ENCODE measurements at places on chromosomes 3 and 15. TPM values are rescaled to one million over a fixed set of nuclear protein-coding genes. Genes with fewer than 3 reads are reported as not detected.
A peak's percentile ranks its signal among the peaks of the same experiment; 100 is the strongest.

DNA sequence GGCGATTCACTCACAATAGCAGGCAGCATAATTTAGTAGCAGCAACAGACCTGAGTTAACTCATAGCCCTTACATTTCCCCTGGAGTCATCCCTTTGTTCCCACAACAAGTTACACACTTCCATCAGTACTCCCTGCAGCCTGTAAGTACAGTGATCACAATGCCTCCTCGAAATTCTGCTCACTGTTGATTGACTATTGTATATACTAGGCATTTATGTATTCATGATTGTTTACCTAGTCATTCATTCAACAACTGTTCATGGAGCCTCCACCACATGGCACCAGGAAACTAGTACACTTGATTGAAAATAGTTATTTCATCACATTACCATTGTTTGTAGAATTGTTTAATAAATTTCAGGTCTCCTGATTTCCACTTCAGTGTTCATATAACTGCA lies 71.4 kb upstream of the P3H2 start:
- H3K27ac ChIP-seq, result no peak overlapping the region
- no peaks in the 10 kb centered on the region for H3K36me3 ChIP-seq
- DNase-seq, result no peak
- H3K27me3 ChIP-seq, result no peaks in the 10 kb centered on the region
- no peaks in the 10 kb centered on the region for H3K4me1 ChIP-seq
- H3K4me3 ChIP-seq, result no peak overlapping the region

DNA sequence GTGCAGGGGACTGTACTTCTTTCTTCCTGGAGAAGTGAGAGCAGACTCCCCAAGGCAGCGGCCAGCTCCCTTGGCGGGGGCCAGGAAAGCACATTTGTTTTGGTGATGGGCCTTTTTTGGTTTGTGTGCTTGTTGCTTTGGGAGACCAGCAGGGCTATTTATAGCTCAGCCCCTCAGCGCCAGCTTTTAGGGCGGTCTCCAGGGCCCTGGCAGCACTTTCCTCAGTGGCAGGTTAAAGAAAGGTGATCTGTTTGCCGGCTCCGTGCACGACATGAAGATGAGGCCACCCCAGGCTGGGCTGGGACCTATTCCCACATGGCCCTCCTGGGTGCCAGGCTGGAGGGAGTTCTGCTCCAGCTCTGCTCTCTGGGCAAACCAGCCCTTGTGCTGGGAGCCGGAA lies 21.8 kb downstream of the SLC6A11 start:
- no peak overlapping the region for H3K4me3 ChIP-seq
- no peaks in the 10 kb centered on the region for H3K27me3 ChIP-seq
- no peak overlapping the region for H3K27ac ChIP-seq
- no peaks in the 10 kb centered on the region for H3K36me3 ChIP-seq
- no peak for DNase-seq
- no peaks in the 10 kb centered on the region for H3K4me1 ChIP-seq

GRCh38 chr15:91862891-91863504 lies 9.5 kb downstream of the SLCO3A1 start:
- H3K27ac ChIP-seq, result no peak overlapping the region
- H3K27me3 ChIP-seq, result no peaks in the 10 kb centered on the region
- H3K36me3 ChIP-seq, result no peaks in the 10 kb centered on the region
- DNase-seq, result no peak
- no peak overlapping the region for H3K4me3 ChIP-seq

Gene ABHD2
- total RNA-seq, result 163 TPM

Gene RTF1
- 58.1 TPM for total RNA-seq

Gene SUSD5
- total RNA-seq, result 0.20 TPM

GRCh38 chr15:50905055-50905454 lies 3.4 kb upstream of the AP4E1 start:
- H3K4me3 ChIP-seq, result no peak overlapping the region
- H3K27ac ChIP-seq, result no peak overlapping the region
- H3K27me3 ChIP-seq, result no peaks in the 10 kb centered on the region
- no peak for DNase-seq
- no peaks in the 10 kb centered on the region for H3K36me3 ChIP-seq
- H3K4me1 ChIP-seq, result peaks cover 16% of the 10 kb centered on the region

DNA sequence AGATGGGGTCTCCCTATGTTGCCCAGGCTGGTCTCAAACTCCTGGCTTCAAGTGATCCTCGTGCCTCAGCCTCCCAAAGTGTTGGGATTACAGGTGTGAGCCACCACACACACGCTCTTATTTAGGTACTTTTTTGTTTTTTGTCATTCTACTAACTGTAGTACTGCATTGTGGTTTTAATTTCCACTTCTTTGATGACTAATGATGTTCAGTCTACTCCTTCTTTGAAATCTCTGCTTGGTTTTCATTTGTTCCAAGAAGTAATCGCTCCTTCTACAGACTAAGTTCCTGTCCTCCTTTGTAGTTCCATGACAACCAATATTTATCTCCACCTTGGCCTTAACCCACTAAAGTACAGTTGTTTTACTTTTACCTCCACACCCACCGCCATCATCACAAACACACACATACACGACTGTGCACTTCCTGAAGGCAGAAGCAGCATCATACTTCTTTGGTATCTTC lies 529 bp upstream of the DLEC1 start:
- H3K4me1 ChIP-seq, result peaks cover 15% of the 10 kb centered on the region
- no peaks in the 10 kb centered on the region for H3K36me3 ChIP-seq
- H3K27ac ChIP-seq, result peak overlapping the region; percentile 26
- DNase-seq, result no peak
- H3K27me3 ChIP-seq, result no peaks in the 10 kb centered on the region

Gene OXSM
- total RNA-seq, result 8.1 TPM

DNA sequence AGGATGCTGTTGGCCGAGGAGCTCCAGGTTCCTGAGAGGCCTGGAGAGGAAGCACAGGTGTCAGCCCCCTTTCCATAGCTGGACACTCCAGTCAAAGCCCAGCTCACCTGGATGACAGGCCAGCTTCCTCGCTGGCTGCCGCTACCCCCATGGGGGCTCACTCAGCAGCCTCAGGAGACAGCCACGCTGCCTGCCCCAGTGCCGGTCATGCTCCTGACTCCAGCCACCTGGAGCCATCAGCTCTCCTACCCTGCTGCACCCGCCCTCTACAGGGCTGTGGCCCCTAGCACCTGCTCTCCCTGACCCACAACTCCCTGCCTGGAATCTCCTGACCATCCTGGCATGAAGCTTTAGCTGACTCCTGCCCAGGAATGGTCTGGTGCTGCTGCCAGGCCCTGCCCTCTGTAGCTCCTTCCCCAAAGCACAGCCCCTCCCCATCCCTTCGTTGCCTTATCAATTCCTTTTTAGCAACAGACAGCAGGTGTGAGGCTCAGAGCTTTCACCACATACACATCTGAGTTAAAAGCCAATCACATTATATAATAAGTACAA lies 94.2 kb downstream of the NUP210 start:
- H3K27me3 ChIP-seq, result no peaks in the 10 kb centered on the region
- no peak overlapping the region for H3K27ac ChIP-seq
- H3K4me1 ChIP-seq, result no peaks in the 10 kb centered on the region
- H3K36me3 ChIP-seq, result peaks cover 38% of the 10 kb centered on the region
- H3K4me3 ChIP-seq, result no peak overlapping the region
- DNase-seq, result no peak

DNA sequence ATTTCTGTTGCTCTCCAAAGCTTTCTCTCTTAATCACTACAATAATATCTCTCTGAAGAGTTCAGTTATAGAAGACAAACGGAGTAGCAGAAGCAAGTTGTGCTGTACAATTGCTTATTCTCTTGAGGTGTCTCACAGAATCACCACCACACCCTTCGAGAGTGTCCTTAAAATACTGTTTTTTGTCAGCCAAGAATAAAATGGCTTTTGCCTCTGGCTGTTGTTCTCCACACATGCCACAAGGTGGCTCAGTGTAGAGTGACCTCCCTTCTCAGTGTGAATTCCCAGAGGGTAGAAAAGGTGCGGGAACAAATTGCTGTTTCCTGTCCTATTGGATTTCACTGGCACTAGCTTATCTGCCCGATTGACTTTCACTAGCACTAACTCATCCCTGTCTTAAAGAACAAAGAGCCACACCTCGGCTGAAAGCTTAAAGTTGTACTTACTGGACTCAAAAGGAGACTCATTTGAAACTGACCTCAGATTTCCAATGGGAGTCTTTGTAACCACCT lies 134.2 kb upstream of the SATB1 start:
- DNase-seq, result no peak
- H3K27ac ChIP-seq, result no peak overlapping the region
- H3K27me3 ChIP-seq, result no peaks in the 10 kb centered on the region
- H3K4me1 ChIP-seq, result peaks cover 3% of the 10 kb centered on the region
- no peak overlapping the region for H3K4me3 ChIP-seq
- no peaks in the 10 kb centered on the region for H3K36me3 ChIP-seq

DNA sequence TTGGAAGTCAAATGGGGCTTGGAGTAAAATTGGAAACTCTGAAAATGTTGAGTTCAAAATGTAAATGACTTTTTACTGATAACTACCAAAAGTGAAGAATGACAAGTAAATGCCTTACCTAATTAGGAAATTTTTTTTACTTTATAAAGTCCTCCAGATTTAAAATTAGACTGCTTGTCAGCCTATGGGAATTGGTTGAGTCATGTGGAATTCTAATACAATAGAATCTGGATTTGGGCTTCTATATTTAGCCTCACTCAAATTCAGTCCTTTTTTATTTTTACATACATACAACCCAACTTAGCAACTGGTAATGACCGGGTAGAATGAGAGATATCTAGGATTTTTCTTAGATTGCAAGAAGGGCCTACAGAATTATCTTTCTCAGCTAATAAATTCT lies 158.9 kb upstream of the CADPS start:
- no peak overlapping the region for H3K4me3 ChIP-seq
- H3K27me3 ChIP-seq, result no peaks in the 10 kb centered on the region

Gene STRIT1
- not detected for total RNA-seq

Gene GP5
- 0.09 TPM for total RNA-seq

DNA sequence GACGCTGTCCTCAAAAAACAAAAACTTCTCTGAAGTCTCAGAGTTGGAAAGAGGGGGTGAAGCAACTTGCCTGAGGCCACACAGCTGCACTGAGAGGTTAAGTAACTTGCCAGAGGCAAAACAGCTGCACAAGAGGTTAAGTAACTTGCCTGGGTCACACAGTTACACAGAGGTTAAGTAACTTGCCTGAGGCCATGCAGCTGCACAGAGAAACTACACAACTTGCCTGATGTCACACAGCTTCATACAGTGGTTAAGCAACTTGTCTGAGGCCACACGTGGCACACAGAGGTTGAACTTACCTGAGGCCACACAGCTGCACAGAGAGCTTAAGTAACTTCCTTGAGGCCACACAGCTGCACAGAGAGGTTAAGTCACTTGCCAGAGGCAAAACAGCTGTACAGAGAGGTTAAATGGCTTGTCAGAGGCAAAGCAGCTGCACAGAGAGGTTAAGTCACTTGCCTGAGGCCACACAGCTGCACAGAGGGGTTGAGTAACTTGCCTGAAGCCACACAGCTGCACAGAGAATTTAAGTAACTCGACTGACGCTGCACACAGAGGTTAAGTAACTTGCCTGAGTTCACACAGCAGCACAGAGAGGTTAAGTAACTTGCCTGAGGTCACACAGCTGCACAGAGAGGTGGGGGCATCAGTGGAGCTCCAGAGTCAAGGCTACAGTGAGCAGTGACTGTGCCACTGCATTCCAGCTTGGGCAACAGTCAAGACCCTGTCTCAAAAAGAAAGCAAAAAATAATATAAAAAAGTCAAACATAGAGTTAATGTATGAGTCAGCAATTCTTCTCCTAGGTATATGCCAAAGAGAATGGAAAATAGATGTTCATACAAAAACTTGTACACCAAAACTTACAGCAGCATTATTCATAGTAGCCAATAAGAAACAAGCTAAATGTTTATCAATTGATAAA lies 12.0 kb upstream of the ACAD9 start:
- H3K36me3 ChIP-seq, result no peaks in the 10 kb centered on the region
- no peak overlapping the region for H3K27ac ChIP-seq
- H3K4me3 ChIP-seq, result no peak overlapping the region
- peaks cover 9% of the 10 kb centered on the region for H3K4me1 ChIP-seq

Gene GPR27
- not detected for total RNA-seq

DNA sequence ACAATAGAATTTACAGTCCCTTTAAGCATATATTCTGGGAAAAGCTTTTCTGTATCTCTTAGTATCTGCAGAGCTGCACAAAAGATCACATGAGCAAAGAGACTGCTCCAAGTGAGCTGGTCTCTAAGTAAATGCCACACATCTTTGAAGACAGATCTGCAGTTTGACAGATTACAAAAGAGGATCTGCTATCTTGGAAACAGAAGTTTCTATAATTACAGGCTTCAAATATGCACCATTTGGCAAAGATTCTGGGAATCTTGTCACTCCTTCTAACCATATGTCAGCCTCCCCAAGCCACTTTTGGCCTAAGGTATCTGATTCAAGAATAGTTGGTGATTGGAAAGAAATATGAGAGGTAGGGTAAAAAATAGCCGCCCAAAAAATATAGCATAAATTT lies 9.6 kb upstream of the CFAP44 start:
- peaks cover 15% of the 10 kb centered on the region for H3K36me3 ChIP-seq
- no peak overlapping the region for H3K4me3 ChIP-seq
- no peak overlapping the region for H3K27ac ChIP-seq
- H3K27me3 ChIP-seq, result no peaks in the 10 kb centered on the region
- H3K4me1 ChIP-seq, result no peaks in the 10 kb centered on the region

Gene ANKRD34C
- total RNA-seq, result not detected

GRCh38 chr15:58698887-58699641 lies 50.4 kb downstream of the ADAM10 start:
- H3K4me1 ChIP-seq, result peaks cover 7% of the 10 kb centered on the region
- no peaks in the 10 kb centered on the region for H3K36me3 ChIP-seq
- no peak overlapping the region for H3K27ac ChIP-seq
- no peak for DNase-seq

Gene FAM219B
- 51.0 TPM for total RNA-seq

DNA sequence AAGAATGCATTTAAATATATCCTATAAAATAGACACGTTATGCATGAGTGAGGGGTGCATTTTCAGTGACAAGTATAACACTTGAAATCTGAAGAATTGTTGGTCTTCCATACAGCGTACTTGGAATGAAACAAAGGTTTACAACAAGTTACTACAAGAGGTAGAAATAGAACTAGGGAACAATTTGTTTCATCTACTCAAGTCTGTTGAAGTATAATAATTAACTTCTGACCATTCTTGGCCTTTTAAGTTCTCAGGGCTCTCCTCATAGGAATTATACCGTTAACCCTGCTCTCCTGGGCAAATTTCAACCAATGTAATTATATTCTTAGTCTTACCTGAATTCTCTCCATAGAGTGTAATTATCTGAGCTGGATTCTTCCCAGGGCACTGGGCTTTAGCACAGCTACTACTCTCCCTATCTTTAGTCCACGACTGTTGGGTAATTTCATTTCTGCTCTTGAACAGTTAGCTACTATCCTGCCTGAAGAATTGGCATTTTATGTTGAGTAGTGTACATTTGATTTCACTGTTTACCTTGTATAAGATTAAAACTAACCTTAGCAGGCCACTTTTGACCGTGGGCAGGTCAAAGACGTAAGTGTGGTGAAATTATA lies 100.6 kb downstream of the UBE2E2 start:
- peak overlapping the region; percentile 2 for H3K27ac ChIP-seq
- no peak for DNase-seq
- H3K4me1 ChIP-seq, result peaks cover 6% of the 10 kb centered on the region

DNA sequence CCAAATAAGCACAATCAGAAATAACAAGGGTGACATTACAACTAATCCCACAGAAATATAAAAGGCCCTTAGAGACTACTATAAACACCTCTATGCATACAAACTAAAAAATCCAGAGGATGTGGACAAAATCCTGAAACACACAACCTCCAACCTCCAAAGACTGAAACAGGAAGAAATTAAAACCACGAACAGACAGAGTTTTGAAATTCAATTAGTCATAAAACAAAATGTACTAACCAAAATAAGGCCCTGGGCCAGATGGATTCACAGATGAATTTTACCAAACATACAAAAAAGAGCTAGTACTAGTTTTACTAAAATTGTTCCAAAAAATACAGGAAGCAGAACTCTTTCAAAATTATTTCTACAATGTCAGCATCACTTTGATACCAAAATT lies 1043.6 kb downstream of the DIPK2A start:
- H3K27me3 ChIP-seq, result no peaks in the 10 kb centered on the region
- no peaks in the 10 kb centered on the region for H3K4me1 ChIP-seq
- H3K36me3 ChIP-seq, result no peaks in the 10 kb centered on the region
- no peak for DNase-seq
